HuH-7.5 (cell line): ENCODE measurements at places on chromosomes 5 and 9.

DNA sequence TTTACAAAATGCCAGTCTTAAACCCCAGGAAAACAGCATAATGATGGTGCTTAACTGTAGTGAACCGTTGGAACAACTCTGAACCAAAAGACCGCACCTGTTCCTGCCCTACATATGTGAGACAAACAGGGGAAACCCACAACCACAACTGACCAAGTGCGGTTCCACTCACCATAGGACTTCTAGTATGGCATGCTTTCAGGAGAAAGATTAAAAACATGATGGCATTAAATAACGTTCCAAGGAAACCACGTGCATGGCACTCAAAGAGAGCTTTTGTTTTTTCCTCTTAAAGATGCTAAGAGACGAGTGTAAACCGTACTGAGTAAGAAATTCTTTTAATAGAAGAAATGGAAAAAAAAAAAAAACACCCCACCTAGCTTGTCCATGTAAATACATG, 119.8 kb downstream of the SSBP2 start:
- DNase-seq = no peak

DNA sequence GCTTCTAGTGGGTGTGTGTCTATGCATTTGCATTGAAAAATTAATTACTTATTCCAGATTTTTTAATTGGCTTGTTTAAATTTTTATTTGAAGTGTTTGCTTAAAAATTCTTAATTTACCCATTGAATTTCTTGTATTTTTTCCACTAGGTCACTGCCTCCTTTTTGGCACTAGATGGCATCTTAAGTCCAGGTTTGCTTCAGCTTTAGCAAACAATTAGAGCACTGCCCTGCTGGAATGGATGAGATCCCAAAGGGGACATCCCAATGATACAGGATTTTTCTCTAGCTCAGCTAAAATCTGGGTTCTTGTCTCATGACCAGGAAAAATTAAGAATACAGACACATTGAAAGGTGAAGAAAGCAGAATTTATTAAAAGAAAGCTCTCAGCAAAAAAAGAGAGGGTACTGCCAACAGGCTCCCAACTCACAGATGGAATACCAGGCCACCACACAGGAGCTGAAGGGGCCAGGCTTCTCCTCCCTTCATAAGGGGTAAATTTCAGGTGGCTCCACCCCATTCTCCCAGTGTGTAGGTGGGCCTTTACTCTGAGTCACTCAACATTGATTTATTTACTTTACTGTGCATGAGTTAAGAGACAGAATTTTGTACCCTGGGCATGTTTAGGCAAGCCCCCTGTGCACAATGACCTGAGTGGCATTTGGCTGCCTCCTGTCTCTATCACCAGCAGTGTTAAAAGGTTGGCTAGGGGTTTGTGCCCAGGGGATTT, 532.4 kb downstream of the ANXA1 start:
- DNase-seq = no peak

DNA sequence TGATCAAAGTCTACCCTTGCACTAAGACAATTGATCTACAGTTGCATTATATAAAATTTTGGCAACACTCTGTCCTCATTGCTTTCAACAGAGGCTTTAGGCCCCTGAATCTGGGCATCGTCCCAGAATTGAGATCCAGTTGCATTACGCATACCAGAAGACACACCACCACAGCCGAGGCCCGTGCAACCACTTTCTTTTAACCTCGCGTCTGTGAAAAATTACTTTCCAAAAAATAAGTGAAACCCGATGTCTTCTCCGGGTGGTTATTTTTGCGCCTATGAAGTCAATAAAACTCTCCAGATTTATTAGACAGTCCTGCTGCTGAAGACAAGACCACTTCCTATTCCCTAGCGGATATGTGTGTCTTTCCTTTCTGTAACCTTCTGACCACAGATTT, 52.1 kb upstream of the NFIB start:
- DNase-seq = no peak

DNA sequence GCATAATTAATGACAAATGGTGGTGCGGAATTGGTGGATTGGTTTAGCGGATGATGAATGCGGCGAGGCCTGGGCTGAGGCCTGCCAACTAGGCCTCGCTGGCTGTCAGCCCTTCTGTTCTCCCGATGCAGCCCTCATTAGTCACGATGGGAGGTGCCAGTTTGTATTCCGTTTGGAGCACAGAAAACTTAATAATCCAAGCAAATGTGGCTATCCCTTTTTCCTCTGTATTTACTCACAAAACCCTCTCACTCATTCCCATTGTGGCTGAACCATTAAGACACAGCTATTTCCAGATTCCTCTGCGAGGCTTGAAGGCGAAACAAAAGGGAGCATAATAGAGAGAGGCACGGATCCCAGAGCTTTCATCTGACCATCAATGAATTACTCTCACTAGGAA, 114.3 kb downstream of the MVB12B start:
- no peak for DNase-seq

DNA sequence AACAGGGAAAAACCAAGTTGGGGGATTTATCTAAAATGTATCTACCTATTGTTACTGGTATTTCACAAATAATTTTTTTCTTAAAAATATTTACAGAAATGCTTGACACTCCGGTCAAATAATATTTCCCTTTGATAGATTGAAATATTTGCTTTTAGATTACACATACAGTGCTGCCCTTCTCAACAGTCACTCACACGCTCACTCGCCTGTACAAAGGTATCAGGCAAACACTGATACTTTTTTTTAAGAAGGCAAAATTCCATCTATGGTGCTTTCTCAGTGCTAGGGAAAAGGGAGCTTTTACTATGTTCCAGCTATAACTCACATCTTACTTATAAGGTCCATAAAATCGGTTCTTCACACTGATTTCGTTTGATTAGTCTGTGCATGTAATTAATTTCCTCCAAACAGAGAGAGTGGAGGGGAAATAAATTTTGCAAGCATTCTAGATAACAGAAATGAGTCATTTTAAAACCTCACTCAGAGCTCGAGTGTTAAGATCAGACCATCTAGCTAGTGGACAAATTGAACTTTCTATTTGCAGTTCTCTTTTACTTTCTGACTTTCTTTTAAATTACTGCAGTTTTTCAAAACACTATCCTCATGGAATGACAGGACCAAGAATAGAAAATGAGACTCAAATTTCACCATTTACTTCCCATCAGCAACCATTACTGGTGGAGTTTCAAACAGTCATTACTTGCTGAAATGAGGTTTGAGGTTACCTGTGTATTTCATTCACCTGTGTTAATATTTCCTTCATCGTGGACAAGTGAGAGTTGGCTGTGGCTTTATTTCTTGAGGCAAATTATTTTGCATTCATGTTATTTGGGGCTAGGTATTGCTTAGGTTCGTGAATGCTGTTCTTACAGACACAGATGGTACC, 273.2 kb downstream of the RAB3C start:
- no peak for DNase-seq

- DNase-seq = no peak
Observed at GRCh38 chr5:157612581-157612980, 37.0 kb upstream of the ADAM19 start.

DNA sequence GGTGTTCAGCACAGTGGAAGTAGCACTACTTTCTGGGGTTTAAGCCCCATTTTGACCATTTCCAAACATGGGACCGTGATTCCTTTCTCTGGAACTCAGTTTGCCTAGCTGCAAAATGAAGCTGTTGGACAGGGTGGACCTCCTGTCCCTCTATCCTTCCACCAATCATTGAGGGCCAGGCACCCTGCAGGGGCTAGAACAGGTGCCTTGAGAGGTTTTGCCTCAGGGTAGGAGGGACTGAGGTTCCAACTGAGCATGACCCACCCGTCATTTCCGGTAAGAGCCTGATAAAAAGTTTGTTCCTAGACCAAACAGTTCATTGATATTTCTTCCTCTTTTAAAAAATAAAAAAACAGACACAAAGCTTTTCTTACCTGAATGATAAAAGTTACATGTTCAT, 116.5 kb downstream of the MVB12B start:
- no peak for DNase-seq

- DNase-seq = no peak
Observed at GRCh38 chr5:143649937-143650621, 161.9 kb upstream of the HMHB1 start.

DNA sequence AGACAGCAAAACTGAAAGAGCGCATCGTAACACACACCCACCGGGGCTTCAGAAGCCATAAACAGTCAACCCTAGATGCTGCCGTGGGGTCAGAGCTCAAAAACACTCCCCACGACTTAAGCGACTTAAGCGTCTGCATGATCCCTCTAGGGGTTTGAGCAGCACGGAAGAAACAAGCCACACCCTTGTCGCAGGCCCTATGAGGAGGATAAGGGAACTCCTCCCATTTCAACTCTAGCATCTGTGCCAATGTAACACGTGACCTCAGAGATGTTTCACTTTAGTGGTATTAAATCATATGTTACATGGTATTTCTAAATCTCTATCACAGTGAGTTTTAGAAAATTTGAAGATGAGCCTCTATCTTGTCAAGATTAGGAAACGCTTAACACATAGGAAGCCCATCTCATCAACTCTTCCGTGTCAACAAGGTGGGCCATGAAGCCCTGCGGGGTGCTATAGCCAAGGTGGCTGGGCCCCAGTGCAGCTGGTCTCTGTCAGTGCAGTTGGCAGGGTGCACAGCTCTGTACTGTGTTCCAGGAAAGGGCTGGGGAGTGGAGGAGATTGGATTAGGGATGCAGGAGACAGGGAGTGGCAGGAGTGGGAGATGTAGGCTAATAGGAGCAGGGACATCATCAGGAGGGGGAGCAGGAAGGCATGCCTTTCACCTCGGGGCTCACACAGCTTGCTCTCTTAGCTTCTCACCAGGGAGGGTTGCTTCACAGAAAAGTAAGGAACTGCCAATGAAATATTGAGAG, 33.1 kb downstream of the ZCCHC9 start:
- no peak for DNase-seq

DNA sequence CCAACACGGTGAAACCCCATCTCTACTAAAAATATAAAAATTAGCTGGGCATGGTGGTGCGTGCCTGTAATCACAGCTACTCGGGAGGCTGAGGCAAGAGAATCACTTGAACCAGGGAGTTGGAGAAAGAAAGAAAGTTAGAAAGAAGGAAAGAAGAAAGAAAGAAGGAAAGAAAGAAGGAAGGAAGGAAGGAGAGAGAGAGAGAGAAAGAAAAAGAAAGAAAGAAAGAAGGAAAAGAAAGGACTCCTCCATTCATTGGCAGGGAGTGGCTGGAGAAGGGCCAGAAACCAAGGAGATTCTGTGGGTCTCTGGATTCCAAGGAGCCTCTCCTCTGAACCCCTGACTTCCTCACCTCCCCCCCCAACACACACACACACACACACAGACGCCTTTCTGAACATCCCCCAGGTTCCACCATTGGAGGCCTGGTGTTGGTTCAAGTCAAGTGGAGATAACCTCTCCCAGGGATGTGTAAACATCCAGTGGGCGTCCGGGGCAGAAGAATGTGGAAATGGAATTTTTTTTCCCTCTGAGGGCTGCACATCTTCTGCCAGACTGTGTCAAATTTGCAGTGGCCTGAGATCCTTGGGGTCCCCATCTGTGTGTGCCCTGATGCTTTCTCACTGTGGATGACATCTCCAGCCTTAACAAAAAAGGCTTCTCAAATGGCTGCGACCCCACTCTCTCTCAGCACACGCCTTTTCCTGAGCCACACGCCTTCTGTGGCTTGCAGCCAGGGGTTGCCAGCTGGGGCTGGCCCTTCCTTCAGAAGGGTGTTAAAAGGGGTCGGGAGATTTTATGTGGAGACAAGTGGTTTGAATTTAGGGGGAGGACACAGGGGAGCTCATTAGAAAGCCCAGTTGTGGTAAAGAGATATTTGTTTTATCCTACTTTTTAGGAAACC, 109.3 kb upstream of the HAND1 start:
- peak; percentile 76 for DNase-seq

GRCh38 chr9:105069285-105069684, 141.3 kb upstream of the ABCA1 start:
- no peak for DNase-seq

DNA sequence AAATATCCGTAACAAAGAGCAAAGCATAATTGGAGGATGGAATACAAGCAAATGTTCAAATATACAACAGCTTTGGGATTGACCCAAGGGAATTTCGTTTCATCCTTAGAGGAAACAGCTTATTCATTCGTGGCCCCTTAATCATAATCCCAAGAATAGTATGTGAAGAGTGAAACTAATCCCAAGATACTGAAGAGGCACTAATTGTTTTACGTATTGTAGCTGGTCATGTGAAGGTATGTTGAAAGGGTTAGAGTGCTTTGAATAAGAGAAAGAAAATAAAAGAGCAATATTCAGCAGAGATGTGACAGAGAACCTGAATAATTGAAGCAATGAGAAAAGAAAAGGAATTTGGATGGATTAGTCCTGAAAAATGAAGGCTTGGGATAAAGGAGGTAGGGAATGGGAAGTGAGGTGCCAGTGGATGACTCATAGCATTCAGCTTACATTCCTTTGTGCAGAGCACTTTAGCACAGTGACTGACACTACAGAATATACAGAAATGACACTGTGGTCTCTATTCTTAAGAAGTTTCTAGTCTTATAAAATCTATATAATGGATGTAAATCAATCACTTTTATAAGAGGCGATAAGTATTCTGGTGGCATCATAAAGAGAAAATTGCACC, 221.9 kb downstream of the TLR4 start:
- DNase-seq = no peak

- no peak for DNase-seq
Observed at GRCh38 chr5:170076211-170076610, 29.5 kb upstream of the FOXI1 start.

GRCh38 chr5:17096952-17097695, 120.3 kb upstream of the BASP1 start:
- no peak for DNase-seq

GRCh38 chr5:142287973-142288313, 36.9 kb downstream of the SPRY4 start:
- no peak for DNase-seq

- DNase-seq = no peak
Observed at GRCh38 chr9:91714020-91714806, 235.8 kb downstream of the ROR2 start.

GRCh38 chr5:78781611-78782286, 133.2 kb upstream of the LHFPL2 start:
- DNase-seq = no peak

GRCh38 chr5:112117551-112117950, 301.5 kb downstream of the EPB41L4A start:
- no peak for DNase-seq

GRCh38 chr9:135296735-135297455, 182.7 kb upstream of the PPP1R26 start:
- no peak for DNase-seq

- no peak for DNase-seq
Observed at GRCh38 chr9:79395228-79395627, 176.5 kb upstream of the TLE4 start.

- DNase-seq = no peak
Observed at GRCh38 chr5:21087766-21088165, 1099.8 kb upstream of the CDH18 start.

DNA sequence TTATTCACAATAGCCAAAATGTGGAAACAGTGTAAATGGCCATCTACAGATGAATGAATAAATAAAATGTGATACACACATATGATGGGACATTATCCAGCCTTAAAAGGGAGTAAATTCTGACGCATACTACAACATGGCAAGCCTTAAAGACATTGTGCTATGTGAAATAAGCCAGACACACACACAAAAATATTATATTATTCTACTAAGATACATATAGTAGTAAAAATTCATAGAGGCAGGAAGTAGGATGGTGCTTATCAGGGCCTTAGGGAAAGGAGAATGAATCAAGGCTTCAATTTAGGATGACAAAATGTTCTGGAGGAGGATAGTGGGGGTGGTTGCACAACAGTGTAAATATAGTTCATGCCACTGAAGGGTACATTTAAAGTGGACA, 346.7 kb upstream of the SMARCA2 start:
- DNase-seq = no peak

GRCh38 chr5:121640298-121640697, 211.4 kb upstream of the FTMT start:
- DNase-seq = no peak
